HL-60 (cell line): ENCODE measurements at places on chromosomes 5 and 9.
A peak's percentile ranks its signal among the peaks of the same experiment; 100 is the strongest.

DNA sequence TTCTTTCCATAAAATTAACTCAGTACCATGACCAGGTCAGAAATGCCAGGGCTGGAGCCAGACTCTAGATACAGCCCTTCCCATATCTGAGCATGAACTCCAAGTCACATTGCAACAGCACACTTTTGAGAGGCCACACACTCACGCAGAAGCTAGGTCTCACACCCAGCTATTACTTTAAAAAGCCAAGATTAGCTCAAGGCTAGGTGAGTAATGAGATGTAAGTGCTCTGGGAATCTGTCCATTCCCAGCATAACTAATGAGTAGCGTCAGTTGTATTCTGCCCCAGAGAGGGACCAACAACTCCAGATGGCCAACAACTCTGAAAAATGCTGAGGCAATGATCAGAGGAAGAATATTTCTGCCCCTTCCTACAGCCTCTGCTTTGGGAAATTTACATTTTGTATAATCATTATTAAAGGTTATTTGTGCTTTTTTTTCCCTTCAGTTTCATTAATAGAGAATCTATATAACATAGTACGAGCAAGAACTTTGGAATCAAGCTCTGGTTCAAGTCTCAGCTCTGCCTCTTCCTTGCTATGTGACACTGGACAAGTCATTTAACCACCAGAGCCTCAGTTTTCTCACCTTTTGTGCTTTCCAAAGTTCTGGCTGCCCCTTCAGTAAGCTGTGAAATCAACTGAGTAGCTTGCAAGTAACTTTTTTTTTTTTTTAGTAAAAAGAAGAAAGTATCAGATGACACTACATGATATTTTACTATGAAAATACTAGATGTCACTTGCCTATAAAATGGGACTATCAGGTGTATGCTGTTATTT lies 118.3 kb downstream of the NR6A1 start:
- DNase-seq, result no peak

DNA sequence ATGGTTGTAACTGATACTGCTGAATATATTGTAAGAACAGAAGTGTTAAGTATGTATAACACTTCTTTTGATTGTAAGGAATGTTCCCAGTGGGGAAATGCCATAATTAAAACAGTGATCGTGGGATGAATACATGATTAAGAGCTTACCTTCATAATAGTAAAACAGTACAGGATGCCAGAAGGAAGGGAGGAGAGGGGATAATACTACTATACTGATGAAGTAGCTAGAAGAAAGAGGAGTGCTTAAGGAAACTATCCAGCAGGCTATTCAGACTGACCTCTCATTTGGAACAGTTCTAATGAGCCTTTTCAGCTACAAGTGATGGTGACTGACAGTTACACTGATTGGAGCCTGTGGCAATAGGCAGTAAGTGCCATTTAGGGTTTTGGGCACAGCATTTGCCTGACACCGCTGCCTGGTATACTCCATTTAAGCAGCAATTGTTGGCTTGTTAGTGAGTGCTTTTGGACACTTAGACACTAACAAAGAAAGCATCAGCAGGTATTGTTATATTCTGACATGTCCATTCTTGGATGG lies 33.8 kb upstream of the KDM4C start:
- no peak for DNase-seq

DNA sequence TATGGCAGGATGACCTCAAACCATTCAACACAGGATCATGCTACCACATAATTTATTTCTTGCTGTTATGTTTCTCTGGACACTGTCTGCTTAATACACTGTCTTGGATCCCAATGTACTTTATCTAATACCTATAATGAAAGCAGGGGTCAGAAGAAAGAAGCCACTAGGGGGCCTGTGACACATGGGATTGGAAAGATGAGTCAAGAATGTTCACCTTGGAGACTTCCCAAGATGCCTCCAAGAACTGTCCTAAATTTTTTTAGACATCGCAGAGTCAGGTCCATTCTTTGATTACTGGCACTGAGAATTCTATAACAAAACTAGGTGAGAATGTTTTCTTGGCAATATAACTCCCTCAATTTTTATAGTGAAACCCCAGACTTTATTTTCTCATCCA lies 305.8 kb upstream of the SMARCA2 start:
- no peak for DNase-seq

DNA sequence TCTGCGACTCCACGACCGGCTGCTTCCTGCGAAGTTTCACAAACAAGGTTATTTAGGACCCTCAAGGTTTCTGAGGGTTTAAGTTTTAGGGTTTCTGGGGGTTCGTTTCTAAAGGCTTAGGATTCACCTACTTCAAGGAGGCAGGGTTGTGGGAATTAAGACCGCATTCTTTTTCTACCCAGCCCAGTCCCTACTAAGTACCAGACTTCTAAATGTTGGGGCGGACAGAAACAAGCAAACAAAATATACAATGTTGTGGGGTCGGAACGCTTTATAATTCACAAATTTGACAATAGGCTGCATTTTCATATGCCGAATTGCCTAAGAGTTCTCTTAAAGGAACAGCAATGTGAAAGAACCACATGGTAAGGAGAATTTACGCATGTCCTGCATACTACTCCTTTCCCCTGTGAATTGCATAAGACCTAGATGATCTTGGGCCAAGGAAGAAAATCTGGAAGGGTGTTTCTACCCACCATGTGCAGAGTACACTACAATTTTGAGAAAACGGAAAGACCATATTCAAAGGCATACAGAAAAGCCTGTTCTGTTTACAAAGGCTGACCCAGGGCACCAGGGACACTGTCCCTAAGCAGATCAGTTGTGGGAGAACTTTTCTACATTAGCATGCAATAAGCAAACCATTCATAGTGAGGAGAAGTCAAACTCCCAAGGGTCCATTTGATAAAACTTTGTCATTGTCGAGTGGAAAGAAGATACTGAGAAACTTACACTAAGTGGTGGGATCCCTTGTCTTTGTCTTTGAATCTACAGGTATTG lies 457.3 kb downstream of the RAB3C start:
- peak; percentile 59 for DNase-seq

- DNase-seq, result no peak
Observed at GRCh38 chr9:128787659-128788058, 606 bp downstream of the TBC1D13 start.

- no peak for DNase-seq
Observed at GRCh38 chr5:143432658-143433239, 29.3 kb upstream of the NR3C1 start.

GRCh38 chr5:36870399-36871040 lies 6.0 kb upstream of the NIPBL start:
- no peak for DNase-seq

GRCh38 chr5:51394609-51395008 lies 11.4 kb downstream of the ISL1 start:
- no peak for DNase-seq

DNA sequence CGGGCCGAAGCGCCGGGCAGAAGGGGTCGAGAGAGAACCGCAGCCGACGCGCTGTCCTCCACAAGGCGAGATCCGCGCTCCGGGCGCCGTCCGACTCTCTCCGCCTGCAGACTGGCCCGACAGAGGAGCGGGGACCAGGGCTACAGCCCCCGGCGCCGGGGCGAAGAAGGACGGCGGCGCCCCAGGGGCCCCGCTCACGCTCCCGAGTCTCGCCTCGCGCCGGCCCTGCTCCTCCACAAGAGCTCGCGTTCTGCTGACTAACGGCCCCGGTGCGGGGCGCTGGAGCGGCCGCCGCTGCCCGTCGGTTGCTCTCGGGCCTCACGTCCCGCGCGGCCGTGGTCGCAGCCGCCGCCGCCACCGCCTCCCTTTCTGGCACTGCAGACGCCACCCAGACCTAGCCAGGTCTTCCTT lies 338 bp downstream of the ABHD17B start:
- no peak for DNase-seq

GRCh38 chr5:34022121-34022705 lies 14.4 kb upstream of the AMACR start:
- DNase-seq, result no peak

GRCh38 chr5:130102960-130103359 lies 198.7 kb downstream of the CHSY3 start:
- DNase-seq, result no peak
